ENCODE measurements at places on chromosomes 13 and 19.

- no peak for DNase-seq
Observed at GRCh38 chr13:41513600-41513999, 56.2 kb downstream of the RGCC start.

DNA sequence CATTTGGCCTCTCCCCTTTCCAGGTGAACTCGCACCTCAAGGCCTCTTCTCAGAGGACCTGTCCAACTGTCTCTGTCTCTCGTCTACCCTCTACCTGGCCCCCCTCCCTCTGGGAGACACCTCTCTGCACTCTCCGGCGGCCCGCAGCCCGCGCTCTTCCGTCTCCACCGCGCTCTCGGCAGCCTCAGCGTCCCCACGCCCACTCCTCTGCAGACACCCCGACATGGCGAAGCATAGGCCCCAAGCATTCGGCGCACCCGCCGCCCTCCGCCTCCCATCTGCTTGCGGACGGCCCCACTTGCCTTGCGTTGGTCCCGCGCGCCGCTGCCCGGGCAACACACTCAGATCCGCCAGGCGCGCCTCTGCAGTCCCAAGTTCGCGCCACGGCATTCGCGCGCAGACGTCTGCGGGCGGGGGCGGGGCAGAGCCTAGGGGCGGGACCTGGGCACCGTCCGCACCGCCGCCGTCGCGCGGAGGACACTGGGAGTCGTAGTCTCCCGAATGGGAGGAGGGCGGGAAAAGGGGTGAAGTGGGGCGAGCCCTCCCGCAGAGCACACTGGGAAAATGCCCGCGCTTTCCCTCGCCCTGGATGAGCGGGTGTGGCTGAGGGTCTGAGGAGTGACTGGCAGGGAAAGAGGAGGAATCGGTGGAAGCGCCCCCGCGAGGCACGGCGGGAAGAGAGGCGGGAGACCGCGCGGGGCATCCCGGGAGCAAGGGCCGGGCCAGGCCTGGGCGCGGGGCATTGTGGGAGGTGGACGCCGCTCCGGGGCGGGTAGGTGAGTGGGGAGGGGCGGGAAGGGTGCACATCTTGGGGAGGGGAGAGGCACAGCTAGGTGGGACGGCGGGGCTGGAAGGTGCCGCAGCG lies at the start of the genes LIG1 and ZSWIM9:
Gene LIG1 (minus strand): TSS at position 406 of the 865 bp plus-strand sequence. CDS start 4,778 bp downstream, outside the sequence.
Gene ZSWIM9 (plus strand): TSS at position 742 of the 865 bp plus-strand sequence. CDS start 1,123 bp downstream, outside the sequence.
- DNase-seq = peak; percentile 85

DNA sequence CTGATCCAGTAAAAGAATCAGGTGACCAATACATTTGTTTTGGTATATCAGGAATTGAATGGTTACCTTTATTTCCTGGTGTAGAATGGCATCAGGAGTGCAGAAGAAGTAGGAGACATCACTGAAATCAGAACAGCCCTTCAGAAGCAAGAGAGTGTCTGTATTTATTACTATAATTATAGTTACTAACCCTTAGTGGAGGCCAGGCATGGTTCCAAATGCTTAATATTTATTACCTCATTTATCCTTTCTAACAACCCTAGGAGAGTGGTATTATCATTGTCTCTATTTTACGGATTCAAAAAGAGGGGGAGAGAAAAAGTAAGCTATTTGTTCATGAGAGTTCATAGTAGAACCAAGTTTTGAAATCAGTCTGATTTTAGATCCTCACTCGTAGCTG lies 1292.9 kb downstream of the PCDH9 start:
- no peak for DNase-seq

DNA sequence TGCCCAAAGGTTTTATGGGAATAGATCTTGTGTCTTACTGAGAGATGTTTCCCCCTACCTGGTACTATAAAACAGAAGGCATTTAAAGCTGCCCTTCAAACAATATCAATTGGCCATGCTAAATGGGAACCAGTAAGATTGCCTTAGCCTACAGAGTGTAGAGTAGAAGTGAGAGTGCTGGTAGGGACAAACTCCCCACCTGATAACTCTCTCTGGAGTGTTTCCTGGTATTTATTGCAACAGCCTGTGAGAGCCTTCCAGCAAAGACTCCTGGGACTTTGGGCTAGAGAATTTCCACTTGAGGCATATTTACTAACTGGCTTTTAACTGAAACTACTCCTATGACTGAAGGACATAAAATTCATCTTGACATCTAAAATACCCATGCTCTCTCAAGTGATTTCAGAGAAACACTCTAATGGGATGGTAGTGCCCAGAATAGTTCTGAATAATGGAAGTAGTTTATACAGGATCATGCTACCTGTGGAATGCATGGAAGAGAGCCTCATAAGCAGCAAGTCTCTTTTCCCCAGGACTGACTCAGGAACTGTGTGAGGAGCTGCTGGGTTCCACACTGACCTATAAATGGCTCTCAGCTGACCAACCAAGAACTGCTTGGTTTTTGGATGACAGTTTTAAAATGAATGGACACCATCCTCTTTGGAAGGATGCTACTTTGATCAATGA lies 132.7 kb upstream of the SLITRK5 start:
- DNase-seq = no peak

DNA sequence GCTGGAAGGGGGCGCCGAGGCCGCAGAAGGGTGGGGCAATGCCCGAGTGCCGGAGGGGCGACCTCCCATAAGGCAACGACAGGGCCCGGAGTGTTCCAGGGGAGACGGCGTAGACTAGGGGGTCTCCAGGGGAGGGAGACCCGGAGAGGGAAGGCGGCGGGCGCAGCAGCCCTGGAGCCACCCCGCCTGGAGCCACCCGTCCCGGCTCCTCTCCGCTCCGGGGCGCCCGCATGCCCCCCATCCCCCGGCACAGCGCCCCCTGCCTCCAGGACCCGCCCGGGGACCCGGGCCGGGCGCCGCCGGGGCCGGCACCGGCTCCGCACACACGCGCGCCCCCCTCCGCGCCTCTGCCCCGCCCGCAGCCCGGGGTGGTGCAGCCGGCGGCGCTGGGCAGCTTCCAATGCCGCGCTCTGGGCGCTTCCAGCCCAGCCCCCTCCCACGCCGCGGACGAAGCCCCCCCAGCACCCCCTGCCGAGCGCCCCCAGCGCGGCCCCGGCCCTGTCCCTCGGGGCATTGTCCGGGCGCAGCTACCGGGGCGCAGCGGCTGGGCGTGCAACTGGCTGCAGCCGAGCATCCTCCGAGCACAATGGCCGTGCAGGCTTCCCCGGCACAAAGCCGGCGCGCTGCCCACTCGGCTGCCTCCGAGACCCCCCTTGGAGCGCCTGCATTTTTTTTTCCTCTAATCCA lies 519 bp downstream of the PTPRS start:
- no peak for DNase-seq

DNA sequence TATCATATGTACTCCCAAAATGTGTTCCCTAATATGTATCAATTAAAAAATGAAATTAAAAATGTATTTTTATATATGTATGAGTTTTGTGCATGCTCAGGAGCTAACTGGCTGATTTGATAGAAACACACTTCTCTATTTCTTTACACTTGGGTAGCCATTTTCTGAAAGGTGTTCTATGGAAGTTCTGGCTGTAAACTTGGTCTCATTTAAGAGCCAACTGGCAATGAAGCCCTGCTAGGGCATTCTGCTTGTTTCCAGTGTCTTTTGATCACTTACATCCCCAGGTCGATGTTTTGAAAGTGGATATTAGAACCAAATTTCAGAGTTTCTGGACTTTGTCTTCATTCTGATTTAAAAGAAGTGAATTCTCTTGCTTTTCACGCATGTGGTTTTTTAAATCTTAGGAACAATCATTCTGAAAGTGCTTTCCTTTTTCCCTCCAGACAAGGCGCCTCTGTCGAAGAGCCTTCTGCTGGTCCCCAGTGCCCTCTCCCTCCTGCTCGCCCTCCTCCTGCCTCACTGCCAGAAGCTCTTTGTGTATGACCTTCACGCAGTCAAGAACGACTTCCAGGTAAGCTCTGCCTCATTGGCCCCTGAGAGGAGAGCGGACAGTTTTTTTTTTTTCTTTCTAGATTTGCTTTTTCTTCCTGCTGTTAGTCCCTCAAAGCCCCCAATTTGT lies 20.1 kb downstream of the GPR18 start:
- DNase-seq = no peak

GRCh38 chr13:45398877-45399276 lies 19.3 kb downstream of the SLC25A30 start:
- DNase-seq = no peak

DNA sequence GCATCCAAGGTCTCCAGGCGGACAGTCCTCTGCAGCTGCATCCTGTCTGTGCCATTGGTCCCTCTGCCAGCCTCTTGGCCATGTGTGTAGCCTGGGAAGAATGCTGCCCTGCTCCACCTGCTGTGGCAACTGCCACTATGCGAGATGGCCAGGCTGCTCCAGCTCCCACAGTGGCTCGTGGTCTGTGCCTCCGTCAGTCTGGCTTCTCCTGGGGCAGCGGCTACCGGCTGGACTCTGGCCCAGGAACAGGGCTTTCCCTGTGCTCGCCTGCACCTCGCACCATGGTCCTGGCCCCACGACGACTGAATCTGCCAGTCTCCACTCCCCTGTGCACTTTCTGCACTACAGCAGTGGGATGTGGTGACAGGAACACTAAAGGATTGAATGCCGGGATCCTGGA lies 26.7 kb upstream of the FFAR2 start:
- DNase-seq = no peak

DNA sequence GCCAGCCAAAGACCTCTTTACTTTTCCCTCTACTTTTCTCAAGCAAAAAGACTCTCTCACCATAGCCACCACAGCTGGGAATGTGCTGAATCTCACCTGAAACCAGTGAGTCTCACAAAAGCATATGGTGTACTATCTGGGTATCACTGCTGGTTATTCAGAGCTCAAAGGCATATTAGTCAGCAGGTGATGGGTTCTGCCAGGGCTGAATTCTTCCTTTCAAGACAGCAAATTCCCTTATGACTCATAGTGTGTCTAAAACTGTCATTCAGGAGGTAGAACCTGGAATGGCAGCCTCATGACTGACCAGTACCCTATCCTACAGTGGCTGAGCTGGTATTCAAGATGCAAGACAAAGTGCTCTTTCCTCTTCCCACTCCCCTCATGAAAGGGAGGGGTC lies 2859.1 kb downstream of the PCDH9 start:
- DNase-seq = no peak

DNA sequence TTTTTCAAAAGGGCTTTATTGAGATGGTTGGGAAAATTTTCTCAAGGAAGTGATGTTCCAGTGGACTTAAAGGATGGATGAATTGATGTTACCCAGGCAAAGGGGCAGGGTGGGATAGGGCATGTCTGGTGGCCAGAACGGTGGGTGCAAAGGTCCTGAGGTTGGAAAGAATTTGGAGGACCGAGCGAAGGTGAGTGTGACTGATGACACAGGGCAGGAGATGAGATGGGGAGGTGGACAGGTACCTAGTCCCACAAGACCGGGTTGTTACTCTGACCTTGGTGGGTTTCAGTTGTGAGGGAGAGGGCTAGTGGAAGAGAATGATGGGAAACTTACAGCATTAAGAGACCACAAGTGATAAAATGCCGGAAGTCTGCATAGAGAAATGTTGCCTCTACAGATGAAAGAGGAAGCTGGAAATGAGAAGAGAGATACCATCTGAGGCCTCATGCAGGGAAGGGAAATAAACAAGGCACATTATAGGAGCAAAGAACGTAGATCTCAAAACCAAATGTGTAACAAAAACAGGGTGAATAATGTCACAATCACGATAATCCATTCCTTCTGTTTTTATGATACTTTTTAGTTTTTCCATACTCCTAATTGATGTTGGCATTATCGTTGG lies 4.5 kb downstream of the ADGRE1 start:
- DNase-seq = no peak

DNA sequence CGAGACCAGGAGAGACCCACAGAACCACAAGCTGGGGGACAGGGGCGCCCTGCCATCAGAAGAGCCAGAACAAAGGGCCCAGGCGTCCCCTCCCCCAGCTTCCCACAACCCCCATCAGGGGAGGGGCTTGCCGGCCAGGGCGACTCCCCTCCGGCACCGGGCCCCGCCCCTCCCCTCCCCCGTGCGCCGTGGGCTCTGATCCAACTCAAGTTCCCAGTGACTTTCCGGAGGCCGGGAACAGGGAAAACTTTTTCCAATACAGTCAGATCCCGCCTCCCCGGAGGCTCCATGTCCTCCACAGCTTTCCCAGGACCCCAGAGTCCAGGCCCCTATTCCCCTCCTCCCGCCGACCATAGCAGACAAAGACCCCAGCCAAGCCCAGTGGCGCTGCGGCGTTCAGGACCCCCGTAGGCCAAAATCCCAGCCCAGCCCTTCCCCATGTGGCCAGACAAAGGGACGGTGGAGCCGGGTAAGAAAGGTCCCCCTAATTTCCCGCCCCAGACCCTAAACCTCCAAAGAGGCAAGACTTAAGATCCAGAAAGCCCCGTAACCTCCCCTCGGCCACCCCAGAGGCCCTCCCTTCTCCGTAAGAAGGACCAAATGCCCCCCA lies 673 bp downstream of the TEAD2 start:
- no peak for DNase-seq

GRCh38 chr19:5457709-5458108 lies 2.5 kb downstream of the ZNRF4 start:
- DNase-seq = no peak

DNA sequence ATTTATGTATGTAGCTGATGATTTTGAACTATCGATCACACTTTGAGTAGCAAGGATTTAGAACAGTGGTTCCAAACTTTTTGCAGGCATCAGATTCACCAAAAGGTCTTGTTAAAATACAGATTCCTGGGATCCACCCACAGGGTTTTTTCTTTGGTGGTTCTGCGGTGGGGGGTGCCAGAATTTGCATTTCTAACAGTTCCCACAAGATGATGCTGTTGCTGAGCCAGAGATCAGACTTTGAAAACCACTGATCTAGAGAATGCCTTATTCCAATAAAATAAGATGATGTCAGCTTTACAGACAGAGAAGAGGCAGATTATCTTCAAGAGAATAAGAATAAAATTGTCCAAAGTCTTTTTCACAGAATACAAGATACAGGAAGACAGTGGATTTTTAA lies 80.9 kb upstream of the SHISA2 start:
- no peak for DNase-seq

DNA sequence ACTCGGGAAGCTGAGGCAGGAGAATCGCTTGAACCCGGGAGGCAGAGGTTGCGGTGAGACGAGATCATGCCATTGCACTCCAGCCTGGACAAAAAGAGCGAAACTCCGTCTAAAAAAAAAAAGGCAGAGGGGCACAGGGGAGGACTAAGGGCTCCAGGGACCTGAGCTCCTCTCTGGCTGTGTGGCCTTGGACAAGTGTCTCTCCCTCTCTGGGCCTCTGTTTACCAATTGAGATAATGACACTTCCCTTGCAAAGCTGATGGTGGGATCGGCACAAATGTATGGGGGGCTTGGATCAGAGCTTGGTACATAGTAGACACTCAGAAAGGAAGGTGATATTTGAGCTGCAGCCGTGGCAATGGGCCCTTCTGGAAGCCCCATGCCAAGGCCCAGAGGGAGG lies 11.4 kb upstream of the SPACA4 start:
- no peak for DNase-seq

- DNase-seq = no peak
Observed at GRCh38 chr19:6260912-6261650, 18.7 kb downstream of the MLLT1 start.

- DNase-seq = no peak
Observed at GRCh38 chr13:114116734-114117133, 15.7 kb downstream of the RASA3 start.

All from GM04503 (cell line).